ENCODE measurements at places on chromosomes 3 and 15. TPM values are rescaled to one million over a fixed set of nuclear protein-coding genes. Genes with fewer than 3 reads are reported as not detected.

DNA sequence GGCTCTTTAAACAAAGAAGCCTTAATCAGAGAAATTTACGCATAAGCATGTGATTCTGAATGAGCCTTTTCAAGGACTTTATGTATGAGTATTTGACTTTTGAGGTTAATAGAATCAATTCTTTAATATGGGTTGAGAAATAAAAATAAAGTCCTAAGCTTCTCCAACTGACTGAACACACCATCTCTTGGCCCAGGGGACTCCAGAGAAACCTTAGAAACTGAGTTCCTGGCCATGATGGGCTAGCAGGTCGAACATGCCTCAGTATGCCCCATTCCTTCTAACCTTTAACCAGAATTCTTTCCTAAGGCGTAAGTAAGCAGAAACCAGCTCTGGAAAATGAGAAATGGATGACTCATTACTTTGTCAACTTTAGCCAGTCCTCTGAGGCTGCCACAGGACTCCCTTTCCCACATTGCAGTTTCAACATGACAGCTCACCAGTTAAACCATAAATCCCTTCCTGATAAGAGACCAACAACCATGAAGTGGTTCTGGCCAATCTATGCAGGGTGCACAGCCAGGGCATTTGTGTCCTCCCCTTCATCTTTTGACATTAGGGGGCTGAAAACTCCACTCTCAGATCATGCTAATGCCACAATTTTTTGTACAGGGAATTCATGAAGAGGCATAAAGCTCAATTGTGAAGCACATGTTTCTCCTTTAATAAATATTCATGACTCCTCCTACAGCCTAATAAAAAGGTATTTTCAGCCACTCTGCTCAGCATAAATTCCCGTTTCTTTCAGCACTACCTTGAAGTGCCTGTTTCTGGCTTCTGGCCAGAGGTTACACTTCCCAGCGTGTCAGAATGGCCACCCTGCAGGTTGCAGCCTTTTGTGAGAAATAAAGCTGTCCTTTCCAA lies 33.3 kb downstream of the TM4SF18 start:
- DNase-seq, result no peak

- no peak for DNase-seq
Measured at GRCh38 chr3:82165266-82165665, 403.8 kb upstream of the GBE1 start.

- DNase-seq, result peak; percentile 78
Measured at GRCh38 chr3:52685285-52685708, 416 bp downstream of the PBRM1 start.

GRCh38 chr15:70196372-70197316 lies 98.9 kb upstream of the TLE3 start:
- peak; percentile 53 for DNase-seq

GRCh38 chr15:63971904-63972303 lies 74.4 kb downstream of the DAPK2 start:
- no peak for DNase-seq

- DNase-seq, result no peak
Measured at GRCh38 chr3:126880901-126881300, 102.0 kb upstream of the PLXNA1 start.

DNA sequence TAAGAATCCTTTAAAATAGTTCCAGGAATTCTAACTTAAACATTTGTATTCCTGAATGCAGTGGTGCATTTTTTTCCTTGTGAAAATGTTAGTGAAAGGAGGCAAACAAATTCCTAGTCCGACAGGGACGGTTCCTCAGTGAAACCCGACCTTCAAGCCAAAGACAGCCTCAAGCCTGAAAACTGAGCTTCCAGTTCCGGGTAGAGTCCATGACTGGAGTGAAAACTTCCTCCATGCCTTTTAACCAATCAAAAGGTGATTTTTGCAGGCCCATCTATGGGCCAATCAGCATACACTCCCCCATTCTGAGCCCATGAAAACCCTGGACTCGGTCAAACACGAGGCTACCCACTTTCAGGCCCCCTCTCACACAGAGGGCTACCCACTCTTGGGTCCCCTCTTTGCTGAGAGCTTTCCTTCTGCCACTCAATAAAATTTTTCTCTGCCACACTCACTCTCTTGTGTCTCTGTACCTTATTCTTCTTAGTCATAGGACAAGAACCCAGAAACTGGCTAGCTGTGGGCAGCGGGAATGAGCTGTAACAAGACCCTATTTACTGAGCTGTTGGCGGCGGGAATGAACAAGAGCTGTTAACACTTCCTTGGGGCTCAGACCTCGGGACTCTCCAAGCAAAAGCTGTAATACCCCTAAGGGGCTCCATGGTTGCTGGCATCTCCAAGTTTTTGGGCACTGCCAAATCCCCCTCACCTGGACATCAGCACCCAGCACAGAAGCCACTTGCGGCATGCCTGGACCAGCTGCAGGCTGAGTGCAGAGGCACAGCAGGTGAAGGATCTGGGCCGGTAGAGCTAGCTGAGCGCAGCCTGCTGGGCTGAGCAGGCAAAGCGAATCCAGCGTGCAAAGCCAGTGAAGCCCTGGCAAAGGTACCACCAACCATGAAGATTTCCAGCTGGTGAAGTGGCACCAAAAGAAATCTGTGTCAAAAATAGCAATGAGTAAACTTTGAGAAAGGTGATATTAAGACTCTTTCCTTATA lies 598.8 kb downstream of the MCTP2 start:
- no peak for DNase-seq

DNA sequence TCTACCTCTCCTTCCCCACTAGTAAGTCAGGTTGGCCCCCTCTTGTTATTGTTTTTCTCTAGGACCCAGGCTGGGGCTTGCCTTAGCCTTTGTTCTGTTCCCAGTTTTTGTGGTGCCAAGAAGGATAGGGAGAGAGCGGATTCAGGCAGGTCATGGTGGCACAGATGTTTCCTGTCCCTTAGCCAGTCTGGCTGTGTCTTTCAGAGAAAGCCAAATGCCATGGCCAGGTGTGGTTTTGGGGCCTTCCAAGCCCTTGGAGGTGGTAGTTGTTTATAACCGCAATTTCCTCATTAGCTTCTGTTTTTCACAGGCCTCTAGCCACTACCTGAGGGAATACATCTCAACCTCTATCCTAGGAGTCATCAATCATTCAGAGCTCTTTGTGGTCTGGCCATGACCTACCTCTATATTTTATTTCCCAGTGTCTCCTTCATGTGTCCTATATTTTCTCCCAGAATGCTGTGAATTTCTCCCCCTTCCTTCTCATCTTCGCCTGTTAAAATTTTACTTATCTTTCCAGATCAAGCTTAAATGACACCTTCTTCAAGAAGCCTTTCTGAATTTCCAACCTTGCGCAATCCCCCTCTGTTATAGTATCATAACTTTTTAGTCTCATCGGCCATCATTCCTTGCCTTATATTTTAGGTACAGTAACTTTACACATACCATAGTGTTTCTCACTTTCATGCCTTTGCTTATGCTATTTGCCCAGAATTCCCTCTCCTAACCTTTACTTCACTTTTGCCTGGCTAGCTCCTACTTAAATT lies 38.2 kb downstream of the TIMP4 start:
- DNase-seq, result no peak

DNA sequence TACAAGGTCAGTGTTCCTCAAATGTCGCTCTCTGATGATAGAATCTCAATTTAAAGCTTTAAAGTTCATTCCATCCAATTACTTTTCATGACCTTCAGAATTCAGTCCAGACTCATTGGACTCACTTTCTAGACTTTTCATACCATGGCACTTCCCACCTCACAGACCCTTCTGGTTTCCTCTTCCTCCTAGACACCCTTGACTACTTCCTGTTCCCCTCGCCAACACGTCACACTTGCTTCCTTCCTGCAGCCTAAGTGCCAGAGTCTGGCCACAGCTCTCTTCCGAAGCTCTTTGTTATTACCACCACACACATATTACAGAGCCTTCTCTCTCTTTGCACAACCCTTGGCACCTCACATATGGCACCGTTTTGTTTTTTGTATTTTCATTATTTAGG lies 59.1 kb upstream of the UMPS start:
- no peak for DNase-seq

The EPHB1 gene
- polyA plus RNA-seq, result 0.43 TPM

The UPK1B gene
- not detected for polyA plus RNA-seq

The ANKRD63 gene
- polyA plus RNA-seq, result not detected

The TOMM70 gene
- polyA plus RNA-seq, result 21.9 TPM

Measured in CD4-positive, alpha-beta memory T cell (primary cell).